ENCODE measurements at places on chromosomes 16 and 17. TPM values are rescaled to one million over a fixed set of nuclear protein-coding genes. Genes with fewer than 3 reads are reported as not detected.

Gene OR4D1
- total RNA-seq = 0.06 TPM

Gene NPB
- 1.1 TPM for total RNA-seq

Gene HS3ST3B1
- total RNA-seq = 9.0 TPM

Gene FXR2
- 59.3 TPM for total RNA-seq

Gene GPR142
- total RNA-seq = 0.22 TPM

Gene CRHR1
- total RNA-seq = 1.9 TPM

DNA sequence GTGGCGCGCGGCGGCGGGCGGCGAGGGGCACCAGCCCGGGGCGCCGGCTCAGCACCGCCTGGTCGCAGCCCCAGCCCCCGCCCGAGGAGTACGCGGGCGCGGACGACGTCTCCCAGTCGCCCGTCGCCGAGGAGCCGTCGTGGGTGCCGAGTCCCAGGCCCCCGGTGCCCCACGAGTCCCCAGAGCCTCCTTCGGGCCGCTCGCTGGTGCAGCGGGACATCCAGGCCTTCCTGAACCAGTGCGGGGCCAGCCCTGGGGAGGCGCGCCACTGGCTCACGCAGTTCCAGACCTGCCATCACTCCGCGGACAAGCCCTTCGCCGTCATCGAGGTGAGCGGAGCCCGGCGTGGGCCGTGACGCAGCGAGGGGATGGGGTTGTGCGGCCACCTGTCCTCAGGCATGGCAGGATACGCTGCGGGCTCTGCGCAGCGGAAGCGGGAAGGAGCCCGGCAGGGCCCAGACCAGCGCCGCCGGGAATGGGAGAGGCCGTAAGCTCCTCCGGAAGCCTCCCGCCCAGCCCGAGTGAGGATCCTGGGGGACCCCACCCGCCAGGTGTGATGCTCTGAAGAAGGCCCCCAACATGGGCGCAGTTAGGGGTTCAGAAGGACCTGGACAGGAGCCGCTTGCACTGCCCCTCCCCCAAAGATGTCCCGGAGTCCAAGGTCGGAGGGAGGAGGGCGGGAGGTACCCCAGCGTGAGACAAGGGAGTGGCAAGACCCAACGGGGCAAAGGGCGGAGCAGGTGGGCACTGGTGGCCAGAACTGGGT lies 522 bp downstream of the NAGS start:
- H3K4me3 ChIP-seq = no peak overlapping the region
- H3K27me3 ChIP-seq = peaks cover 65% of the 10 kb centered on the region
- no peak for DNase-seq
- no peak overlapping the region for H3K27ac ChIP-seq
- H3K36me3 ChIP-seq = peaks cover 17% of the 10 kb centered on the region

GRCh38 chr17:41547378-41547841 lies 19.3 kb upstream of the KRT19 start:
- H3K4me3 ChIP-seq = no peak overlapping the region
- H3K27me3 ChIP-seq = no peaks in the 10 kb centered on the region
- H3K36me3 ChIP-seq = no peaks in the 10 kb centered on the region
- H3K27ac ChIP-seq = no peak overlapping the region
- DNase-seq = no peak
- peaks cover 33% of the 10 kb centered on the region for H3K4me1 ChIP-seq

GRCh38 chr16:56400458-56400857 lies 24.9 kb downstream of the AMFR start:
- no peaks in the 10 kb centered on the region for H3K4me1 ChIP-seq
- no peaks in the 10 kb centered on the region for H3K27me3 ChIP-seq
- H3K36me3 ChIP-seq = peaks cover 24% of the 10 kb centered on the region

DNA sequence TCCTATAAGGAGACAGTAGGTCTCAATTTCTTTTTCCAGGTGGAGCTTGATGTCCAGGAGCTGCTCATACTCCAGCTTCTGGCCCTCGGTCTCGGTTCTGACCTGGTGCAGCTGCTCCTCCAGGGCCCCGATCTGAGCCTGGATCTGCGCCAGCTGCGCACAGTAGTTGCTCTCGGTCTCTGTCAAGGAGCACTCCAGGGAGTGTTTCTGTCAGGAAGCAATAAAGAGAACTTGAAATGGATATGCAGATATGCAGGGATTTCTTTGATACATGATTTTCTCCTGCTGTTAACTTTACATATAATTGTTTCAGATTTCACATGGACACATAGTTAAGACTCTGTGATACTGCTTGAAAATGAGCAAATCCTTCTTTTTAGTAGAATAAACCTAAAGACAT lies 4.7 kb downstream of the KRT25 start:
- H3K36me3 ChIP-seq = no peaks in the 10 kb centered on the region
- H3K4me3 ChIP-seq = no peak overlapping the region
- DNase-seq = no peak
- no peaks in the 10 kb centered on the region for H3K27me3 ChIP-seq
- H3K27ac ChIP-seq = no peak overlapping the region

- no peak overlapping the region for H3K27ac ChIP-seq
- DNase-seq = no peak
These were observed 167.0 kb downstream of the MRM1 start for GRCh38 chr17:36768394-36768793.

DNA sequence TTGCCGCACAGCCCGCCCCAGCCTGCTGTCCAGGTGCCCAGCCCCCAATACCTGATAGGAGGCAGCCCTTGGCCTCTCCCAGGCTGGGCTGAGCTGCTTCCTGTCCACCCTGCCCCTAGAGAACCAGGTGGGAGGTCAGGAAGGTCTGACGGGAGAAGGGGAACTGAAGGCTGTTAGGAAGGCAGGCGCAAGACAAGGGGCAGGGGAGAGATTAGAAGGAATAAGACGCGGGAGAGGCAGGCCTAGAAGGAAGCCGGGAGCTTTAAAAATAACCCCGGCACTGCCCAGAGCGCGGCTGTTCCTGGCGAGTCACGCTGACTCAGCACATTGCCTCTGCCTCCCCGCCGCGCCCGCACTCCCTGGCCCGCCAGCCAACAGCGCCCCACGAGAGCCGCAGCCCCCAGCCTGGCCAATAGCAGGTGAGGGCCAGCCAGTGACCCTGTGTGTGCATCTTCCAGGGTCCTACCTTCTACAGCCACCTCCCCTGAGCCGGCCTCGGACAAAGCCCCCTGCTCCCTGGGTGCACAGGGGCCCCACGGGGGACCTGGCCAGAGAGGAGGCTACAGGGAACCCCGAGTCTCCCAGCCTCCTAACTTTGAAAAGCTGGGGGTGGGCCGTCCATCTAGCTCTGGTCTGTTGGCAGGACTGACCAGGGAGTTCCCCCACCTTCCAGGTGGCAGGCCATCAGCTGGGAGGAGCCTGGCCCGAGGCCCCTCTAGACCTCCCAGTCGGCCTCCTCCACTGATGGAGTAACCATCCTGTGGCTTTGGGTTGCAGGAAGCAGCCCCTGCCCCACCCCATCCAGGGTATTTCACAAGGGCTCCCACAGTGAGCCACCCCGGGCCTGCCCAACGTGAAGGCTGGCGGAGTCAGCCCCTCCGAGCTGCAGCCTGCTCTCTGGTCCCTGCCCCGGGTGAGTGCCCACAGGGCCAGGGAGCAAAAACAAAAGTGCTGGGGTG lies 4.0 kb downstream of the MAFG start:
- no peak for DNase-seq
- peaks cover 43% of the 10 kb centered on the region for H3K4me1 ChIP-seq
- no peak overlapping the region for H3K4me3 ChIP-seq
- peaks cover 51% of the 10 kb centered on the region for H3K36me3 ChIP-seq
- H3K27ac ChIP-seq = no peak overlapping the region
- no peaks in the 10 kb centered on the region for H3K27me3 ChIP-seq

GRCh38 chr17:80921741-80922579 lies 69.7 kb upstream of the CHMP6 start:
- no peak overlapping the region for H3K27ac ChIP-seq
- no peaks in the 10 kb centered on the region for H3K27me3 ChIP-seq
- no peak for DNase-seq

DNA sequence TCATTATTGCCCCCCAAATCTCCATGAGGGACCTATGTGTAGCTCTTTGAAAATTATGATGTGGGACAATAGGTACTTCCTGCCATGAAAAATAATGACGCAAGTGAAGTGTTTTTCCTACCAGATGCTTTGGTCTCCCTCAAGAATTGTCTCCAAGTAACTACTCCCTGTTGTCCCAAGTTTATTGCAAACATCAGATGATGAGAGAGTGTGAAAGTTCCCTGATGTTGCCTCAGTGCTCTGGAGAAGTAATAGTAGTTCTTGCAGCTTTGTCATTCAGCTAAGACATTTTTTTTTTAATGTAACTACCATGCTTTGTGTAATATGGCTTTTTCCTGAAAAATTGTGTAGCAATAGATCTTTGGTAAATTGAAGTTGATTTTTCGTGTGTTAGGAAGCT lies 20.1 kb downstream of the LPCAT2 start:
- no peaks in the 10 kb centered on the region for H3K4me1 ChIP-seq
- DNase-seq = no peak
- H3K36me3 ChIP-seq = no peaks in the 10 kb centered on the region
- H3K27ac ChIP-seq = no peak overlapping the region
- no peaks in the 10 kb centered on the region for H3K27me3 ChIP-seq
- no peak overlapping the region for H3K4me3 ChIP-seq

DNA sequence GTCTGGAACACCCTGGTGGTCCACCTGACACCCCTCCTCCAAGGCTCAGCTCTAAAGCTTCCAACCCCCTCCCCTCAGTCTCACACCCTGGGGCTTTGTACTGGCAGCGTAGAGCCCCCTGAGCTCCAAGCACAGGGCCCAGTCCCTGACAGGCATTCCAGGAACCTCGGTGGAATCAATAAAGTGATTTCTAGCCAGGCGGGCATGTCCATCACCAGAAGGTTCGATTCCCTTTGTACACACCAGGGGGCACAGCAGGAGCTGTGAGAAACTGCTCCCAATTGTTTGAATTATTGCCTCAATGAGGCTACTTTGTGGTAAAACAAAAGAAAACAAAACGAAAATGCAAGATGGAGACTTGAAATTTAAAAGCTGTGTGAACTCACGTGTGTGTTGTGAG lies 51.8 kb downstream of the SMPD3 start:
- no peak overlapping the region for H3K27ac ChIP-seq
- H3K4me3 ChIP-seq = no peak overlapping the region
- H3K36me3 ChIP-seq = no peaks in the 10 kb centered on the region
- H3K27me3 ChIP-seq = no peaks in the 10 kb centered on the region
- H3K4me1 ChIP-seq = peaks cover 10% of the 10 kb centered on the region

Data from spinal cord (tissue), 10 donors.